Kidney (tissue), 22 donors: ENCODE measurements at places on chromosomes 11 and 22. TPM values are rescaled to one million over a fixed set of nuclear protein-coding genes. Genes with fewer than 3 reads are reported as not detected.
A peak's percentile ranks its signal among the peaks of the same experiment; 100 is the strongest.

DNA sequence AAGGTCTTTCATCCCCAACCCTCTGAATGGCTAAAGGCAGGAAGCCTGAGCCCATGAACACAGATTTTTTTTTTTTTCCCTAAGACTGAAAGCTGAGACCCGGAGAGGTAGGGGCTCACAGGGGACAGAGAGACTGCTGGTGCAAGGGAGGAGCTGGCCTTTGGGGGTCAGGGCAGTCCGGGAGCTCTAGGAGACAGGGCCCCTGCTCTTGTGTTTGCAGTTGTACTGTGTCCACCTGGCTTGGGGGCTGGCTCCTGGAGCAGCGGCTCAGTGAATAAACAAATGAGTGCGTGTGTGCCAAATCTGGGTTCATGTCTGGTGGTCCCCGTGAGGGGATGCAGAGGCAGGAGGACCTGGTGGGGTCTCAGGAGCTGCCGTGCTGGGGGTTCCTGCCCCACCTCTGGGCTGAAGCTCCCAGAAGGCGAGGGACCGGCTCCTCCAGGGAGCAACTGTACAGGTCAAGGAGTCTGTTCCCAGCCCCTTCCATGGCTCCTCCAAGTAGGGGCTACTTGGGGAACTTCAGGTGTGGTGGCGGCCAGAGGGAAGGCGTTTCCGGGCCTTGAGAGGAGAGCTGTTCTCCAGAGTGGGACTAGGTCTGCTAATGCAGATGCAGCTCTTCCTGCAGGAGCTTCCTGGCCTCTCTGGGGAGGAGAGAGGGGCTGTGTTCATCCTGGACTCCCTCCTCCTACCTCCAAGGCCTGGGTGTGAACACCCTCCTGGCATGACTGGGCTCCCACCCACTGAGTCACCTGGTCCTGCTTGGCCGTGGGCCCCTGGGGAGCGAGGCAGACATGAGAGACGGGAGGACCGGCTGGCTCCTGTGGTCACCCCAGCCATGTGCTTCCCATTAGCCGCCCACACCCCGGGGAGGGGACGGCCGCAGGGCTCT, 57.6 kb downstream of the FBXO7 start:
- DNase-seq, result peak; percentile 97

DNA sequence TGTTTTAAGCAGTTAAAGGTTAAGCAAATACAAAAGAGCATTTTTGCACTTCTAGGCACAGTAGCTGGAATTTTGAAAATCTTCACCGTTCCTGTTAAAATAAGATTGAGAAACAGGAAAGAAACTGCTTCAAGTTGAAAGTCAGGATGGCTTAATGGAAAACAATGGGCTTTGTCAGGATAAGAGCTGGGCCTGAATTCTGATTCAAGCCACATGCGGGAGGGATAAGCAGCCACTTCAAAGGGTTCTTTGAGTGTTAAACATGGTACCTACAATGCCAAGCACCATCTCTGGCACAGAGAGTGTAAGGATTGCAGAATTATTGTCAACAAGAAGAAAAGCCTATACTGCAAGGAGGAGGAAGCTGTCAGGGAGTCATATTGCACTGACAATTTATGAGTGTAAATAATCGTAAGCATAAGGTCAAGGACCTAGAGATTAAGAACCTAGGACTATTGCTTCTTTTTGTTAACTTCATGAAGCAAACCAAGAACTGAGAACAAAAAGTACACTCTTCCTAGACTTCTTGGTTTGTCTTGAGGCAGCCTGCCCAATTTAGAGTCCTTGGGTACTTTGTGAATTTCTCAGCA, 32.5 kb downstream of the MPPED2 start:
- DNase-seq, result no peak

DNA sequence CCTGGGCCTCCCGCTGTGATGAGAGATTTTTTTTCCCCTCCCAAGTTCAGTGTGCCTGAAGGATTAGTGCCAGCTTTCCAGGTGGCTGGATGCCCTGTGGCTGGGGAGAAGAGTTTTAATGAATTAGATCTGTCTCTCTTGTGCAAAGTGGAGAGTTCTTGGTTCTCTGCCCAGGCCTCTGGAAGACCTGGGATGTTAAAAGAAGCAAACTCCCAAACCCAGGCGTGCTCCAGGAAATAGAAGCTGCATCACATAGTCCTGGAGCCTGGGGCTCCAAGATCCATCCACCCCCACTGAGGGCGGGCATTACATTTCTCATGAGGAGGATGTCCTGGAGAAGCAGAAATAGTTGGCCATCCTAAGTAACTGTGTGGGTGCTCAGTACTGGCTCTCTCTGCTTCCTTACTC, 30.6 kb downstream of the SDHAF2 start:
- no peak for DNase-seq

- peak; percentile 92 for DNase-seq
Measured at GRCh38 chr22:36330655-36331305, 57.0 kb downstream of the MYH9 start.

DNA sequence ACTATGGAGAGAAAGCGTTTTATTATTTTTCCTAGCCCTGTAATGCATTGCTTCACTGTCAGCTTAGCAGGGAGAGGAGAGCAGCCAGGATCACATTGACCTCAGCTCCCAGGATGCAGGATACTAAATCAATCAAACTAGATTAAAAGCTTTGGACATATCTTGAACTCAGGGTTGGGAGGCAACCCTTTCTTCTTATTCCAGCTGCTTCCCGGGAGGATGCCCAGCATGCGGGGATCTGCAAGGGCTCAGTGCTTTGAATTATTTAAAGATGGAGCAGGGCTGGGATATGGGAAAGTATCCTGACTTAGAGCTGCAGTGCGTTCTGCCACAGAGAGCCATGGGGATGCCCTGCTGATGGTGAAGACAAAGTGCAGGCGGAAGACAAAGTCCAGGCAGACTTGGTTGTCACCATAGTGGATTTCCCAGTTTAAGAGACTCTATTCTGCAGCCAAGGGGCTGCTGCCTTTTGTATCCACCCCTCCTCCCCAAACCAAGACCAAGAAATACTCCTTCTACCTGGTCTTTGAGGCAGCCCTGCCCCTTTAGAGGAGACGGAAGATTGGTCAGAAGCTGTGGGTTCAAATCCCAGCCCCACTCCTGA, 1035.0 kb downstream of the TBC1D22A start:
- DNase-seq, result no peak

- peak; percentile 84 for DNase-seq
Measured at GRCh38 chr11:130070109-130070845, 583 bp downstream of the APLP2 start.

GRCh38 chr11:325796-326591, 5.3 kb upstream of the IFITM3 start:
- DNase-seq, result no peak

The HTR3A gene
- total RNA-seq, result 1.1 TPM

The CADM1 gene
- total RNA-seq, result 33.5 TPM
